ENCODE measurements at places on chromosomes 13 and 19.

DNA sequence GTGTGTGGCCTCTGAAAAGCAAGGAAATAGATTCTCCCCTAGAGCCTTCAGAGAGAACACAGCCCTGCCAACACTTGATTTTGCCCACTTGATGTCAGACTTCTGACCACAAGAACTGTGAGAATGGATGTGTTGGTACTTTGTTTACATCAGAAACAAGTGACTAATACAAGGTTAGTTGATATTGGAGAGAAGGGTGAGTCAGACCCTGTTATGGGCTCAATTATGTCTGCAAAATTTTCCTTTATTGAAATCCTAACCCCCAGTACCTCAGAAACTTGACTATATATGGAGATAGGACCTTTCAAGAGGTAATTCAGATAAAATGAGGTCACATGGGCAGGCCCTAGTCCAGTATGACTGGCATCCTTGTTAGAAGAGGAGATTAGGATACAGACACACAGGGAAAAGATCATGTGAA, 226.7 kb downstream of the RFC3 start:
- no peak for DNase-seq

DNA sequence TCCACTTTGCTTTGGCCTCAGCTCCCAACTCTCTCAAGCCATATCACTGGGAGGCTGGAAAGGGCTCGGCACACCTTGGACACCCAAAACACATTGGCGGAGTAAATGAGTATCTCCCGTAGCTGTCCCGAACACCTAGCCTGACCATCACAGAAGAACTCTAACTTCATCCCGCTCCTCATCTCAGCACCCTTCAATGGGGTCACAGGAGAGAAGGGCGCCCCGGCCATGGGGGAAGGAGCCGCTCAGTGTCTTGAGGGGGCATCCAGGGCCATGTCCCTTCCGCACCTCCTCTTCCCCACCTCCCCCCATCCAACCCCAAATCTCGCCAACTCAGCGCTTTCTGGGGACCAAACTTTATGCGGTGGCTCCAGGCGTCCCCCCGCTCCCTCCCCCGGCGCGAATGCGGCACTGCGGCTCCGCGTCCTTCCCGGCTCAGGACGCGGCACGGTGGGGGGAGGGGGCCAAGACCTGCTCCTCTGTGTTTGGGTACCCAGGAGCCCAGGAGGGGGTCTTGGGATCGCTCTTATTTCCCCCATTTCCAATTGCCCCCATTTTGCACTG, 3.0 kb downstream of the KCNC3 start:
- no peak for DNase-seq

DNA sequence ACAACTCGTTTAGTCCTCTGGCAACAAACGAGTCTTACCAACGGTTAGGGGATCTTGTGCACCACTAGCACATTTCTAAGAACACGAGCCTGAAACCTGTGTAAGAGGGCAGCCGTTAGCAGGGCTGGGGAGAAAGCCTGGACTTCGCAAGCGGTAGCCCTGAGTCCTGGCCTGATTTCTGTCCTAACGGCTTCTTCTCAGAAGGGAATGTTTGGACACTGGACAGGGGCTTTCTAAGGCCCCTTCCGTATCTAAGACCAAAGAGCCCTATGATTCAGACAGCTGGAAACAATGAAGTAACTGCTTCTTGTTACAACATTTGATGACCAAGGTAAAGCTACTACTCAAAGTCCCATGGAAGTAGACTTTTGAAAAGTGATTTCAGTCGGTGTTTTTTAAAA, 2.2 kb downstream of the ANKRD10 start:
- DNase-seq = no peak

- no peak for DNase-seq
Measured at GRCh38 chr19:12791345-12792050, at the start of gene JUNB. TSS of gene JUNB (plus strand) at chr19:12791486. CDS start at chr19:12791772, 286 bp downstream.

GRCh38 chr13:86193281-86193680, 394.1 kb upstream of the SLITRK6 start:
- no peak for DNase-seq

- DNase-seq = no peak
Measured at GRCh38 chr13:91314888-91315287, 32.6 kb upstream of the MIR17HG start.

DNA sequence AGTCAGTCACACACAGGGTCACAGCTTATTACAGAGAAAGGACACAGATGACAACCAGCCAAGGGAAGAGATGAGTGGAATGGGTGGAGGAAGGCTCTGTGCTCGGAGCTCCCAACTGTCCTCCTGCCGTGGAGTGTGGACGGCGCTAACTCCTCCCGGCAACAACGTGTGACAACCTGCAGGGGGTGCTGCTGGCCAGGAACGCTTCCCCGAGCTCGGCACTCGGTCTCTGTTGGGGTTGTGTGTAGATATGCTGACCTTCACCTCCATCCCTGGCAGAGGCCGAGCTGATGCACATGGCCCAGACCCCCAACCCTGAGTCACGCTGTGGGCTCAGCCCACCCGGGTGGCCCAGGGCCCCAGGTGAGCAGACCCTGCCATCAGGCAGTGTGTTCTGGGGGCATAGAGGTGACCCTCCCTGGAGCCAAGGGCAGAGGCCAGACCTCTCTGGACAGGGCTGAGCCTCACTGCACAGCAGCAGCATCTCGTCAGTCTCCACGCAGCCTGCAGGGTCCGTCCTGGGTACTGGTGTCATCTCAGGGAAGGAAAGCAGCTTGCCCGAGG, 14.1 kb downstream of the ZNF444 start:
- no peak for DNase-seq

- DNase-seq = no peak
Measured at GRCh38 chr13:99984461-99985240, 3.1 kb downstream of the ZIC2 start.

DNA sequence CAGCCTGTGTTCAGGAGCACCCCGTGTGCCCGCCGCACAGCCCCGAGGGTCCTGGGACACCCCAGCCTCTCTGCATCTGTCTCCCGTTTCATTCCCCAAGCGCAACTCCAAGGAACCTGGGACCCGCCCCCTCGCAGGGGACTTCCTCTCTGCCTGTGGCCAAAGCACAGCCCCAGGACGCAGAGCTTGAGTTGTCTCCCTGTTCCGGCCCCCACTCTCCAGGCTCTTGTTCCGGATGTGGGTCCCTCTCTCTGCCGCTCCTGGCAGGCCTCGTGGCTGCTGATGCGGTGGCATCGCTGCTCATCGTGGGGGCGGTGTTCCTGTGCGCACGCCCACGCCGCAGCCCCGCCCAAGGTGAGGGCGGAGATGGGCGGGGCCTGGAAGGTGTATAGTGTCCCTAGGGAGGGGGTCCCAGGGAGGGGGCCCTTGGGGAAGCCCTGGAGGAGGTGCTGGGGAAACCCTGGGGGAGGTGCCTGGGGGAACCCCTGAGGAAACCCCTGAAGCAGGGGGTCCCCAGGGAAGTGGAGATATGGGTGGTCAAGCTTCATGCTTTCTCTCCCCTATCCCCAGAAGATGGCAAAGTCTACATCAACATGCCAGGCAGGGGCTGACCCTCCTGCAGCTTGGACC, 1.3 kb downstream of the HCST start:
- no peak for DNase-seq

DNA sequence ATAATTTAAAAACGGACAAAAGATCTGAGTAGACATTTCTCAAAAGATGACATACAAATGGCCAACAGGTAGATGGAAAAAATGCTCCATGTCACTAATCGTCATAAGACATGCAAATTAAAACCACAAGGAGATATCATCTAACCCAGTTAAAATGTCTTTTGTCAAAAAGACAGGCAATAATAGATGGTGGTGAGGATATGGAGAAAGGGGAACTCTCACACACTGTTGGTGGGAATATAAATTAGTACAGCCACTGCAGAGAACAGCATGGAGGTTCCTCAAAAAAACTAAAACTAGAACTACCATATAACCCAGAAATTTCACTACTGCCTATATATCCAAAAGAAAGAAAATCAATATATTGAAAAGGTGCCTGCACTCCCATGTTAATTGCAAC, 37.9 kb downstream of the OR10H4 start:
- DNase-seq = no peak

GRCh38 chr19:17402982-17403855, 2.2 kb downstream of the BST2 start:
- no peak for DNase-seq

DNA sequence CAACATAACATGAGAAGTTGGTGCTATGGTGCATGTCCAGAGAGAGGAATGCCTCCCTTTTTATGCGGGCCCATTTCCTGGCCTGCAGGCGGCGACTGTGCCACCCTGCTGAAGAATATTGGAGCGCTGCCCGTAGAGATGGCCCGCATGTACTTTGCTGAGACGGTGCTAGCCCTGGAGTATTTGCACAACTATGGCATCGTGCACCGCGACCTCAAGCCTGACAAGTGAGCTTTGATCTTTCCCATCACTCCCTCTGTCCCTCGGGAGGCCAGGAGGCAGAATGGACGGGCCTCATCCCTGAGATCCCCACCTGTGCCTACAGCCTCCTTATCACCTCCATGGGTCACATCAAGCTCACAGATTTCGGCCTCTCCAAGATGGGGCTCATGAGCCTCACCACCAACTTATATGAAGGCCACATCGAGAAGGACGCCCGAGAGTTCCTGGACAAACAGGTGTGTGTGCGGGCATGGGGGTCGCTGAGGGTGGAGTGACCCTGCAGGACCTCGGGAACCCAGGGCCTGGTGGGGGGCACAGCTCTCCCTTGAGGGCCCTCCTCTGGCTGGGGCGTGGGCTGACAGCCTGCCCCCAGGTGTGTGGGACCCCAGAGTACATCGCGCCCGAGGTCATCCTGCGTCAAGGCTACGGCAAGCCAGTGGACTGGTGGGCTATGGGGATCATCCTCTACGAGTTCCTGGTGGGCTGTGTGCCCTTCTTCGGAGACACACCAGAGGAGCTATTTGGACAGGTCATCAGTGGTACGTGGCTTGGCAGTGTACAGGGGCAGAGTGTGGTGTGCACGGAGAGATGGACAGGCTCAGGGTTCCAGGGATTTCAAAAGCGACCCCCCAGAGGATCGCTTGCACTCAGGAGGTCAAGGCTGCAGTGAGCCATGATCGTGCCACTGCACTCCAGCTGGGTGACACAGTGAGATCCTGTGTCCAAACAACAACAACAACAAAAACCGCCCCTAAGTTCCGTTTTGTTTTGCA, 16.2 kb downstream of the DNASE2 start:
- DNase-seq = no peak

DNA sequence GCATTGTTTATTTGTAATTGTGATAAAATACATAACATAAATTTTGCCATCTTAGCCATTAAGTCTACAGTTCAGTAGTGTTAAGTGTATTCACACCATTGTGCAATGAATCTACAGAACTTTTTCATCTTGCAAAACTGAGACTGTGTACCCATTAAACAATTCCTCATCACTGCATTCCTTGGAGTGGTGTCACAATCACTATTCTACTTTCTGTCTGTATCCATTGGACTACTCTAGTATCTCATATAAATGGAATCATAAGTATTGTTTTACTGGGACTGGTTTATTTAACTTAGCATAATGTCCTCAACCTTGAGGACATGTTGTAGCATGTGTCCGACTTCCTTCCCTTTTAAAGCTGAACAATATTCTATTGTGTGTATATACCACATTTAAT, 36.8 kb downstream of the UFM1 start:
- DNase-seq = no peak

- no peak for DNase-seq
Measured at GRCh38 chr19:8458380-8458779, 13.6 kb downstream of the HNRNPM start.

- no peak for DNase-seq
Measured at GRCh38 chr13:70108356-70109105, at the start of gene KLHL1. TSS of gene KLHL1 (minus strand) at chr13:70108452. CDS start at chr13:70107699, 753 bp downstream.

- no peak for DNase-seq
Measured at GRCh38 chr19:12821761-12822160, 12.6 kb downstream of the RTBDN start.

DNA sequence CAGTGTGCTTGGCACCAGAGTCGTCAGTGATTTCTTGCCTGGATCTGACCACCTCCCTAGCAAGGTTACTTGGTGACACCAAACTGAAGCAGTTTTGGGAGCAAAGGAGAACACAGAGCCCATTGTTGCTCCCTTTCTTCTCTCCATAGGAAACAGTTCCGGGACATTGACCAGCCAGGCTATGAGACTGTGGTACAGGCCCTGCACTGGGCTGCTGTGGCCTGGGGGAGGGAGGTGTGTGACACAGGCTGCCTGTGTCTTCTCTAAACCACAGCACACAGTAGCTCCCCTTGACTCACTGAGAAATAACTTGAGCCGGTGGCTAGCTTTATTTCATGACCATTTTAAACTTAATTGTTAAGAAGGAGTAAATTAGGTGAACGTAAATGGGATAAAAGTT, 214.8 kb upstream of the UBL3 start:
- DNase-seq = no peak

GRCh38 chr19:45674946-45675345, 6.9 kb downstream of the GIPR start:
- DNase-seq = no peak

GRCh38 chr13:77299587-77299986, 27.3 kb downstream of the MYCBP2 start:
- no peak for DNase-seq

DNA sequence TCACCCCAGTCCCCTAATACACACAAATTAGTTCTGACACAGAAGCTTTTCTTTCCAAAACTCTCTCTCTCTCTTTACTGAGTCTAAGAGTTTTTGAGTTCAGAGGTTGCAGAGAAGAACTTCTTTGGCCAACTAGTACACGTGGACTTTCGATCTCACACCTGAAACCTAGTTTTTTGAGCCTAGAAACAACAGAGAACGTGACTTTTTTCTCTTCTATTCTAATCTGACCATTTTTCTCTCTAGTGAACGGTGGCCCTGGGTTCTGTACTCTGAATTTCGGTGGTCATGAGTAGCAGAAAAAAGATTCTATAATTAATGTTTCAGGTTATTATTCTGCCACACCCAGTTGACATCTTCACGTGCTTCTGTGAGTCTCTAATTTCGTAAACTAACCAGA, 24.2 kb downstream of the PCDH20 start:
- DNase-seq = no peak

GRCh38 chr13:95533545-95534160, 18.9 kb upstream of the CLDN10 start:
- no peak for DNase-seq

DNA sequence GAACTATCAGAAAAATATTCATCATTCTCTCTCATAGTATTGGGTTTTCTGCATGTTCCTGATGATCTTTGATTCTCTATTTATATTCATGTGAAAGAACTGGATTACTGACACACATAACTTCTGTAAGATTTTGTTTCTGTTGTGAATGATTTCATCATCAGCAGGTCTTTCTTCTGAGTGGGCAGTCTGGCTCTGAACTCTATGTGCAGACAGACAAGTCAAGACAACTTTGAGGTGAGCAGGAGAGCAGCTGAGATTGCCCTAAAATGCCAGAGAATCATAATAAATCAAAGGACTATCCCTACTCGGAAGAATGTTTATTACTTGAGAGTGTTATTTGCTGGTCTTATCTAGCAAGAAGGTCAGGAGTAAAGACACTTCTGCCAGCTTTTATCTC, 652.1 kb upstream of the GPC6 start:
- no peak for DNase-seq

Data from cortex of kidney (tissue), 1 donor.